AG09309 (cell line): ENCODE measurements at places on chromosomes 16 and 17.

DNA sequence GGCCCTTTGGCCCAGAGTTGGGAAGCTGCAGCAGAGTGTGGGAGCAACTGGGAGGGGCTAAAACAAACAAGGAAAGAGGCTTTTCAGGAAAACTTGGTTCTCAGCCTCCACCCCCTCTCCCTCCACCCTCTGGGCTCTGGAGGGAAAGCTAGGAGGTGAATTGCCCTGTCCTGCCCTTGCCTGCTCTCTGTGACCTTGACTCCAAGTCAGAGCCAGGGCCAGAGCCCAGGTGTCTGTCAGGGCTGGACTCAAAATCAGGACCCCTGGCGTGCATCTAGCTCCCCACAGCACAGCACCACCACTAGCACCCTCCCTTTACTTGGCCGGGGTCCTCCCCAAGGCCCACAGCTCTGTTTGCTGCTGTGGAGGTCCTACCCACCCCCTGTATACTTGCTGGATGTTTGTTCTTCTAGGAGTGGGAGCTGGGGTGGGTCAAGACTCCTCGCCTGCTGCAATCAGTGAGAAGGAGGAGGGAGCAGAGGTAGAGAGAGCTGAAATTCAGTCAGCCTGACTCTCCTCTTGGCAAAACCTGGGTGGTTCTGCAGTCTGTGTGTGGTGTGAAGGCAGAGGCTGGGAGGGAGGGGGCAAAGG, 2.8 kb upstream of the NR1D1 start:
- DNase-seq = no peak

DNA sequence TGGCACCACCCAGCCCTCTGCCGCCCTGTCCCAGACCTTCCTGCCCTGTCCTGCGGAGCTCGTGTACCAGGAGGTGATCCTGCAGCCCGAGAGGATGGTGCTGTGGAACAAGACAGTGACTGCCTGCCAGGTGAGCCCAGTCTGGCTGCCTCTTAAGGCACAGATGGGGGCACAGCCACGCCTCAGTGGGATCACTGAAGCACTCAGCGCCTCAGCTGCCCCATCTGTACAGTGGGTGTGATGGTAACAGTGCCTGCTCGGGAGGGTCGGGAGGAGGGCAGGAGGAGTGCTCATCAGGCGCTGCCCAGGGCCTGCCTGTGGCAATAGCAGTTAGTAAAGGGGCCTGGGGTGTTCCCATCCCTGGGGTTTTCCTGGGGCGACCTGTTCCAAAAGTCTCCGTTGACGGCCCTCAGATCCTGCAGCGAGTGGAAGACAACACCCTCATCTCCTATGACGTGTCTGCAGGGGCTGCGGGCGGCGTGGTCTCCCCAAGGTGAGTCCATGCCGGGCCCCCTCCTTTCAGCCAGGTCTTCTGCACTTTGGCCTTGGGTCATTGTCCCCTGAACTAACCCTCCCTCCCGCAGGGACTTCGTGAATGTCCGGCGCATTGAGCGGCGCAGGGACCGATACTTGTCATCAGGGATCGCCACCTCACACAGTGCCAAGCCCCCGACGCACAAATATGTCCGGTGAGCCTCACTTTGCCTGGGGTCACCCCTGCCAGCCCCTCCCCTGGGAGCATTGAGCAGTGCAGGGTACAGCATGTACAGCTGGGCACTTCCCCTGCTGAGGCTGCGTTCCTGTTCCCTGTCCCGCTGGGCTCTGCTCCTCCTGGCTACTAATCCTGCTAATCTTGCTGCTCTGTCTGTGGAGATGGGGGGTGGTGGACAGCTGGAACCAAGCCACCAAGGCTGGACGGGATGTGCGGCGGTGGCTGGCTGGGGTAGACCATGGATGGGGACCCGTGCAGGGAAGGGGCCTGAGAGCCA, 4.5 kb upstream of the TCAP start:
- DNase-seq = no peak

DNA sequence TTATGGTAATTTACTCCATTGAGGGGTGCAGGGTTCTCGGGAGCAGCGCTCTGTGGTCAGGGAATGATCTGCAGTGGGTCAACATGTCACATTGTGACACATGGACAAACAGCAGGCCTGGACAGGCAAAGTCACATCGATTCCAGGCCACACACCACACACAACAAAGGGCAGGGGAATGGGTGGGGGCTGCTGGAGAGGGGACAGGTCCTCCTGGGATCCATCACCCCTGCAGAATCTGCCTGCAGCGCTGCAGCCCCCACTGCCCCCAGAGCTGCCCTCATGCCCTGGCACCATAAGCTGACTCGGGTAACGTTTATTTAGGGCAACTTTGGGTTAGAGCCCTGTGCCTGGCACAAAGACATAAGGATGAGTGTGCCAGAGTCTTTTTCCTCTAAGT, 9.1 kb downstream of the PEMT start:
- DNase-seq = no peak

DNA sequence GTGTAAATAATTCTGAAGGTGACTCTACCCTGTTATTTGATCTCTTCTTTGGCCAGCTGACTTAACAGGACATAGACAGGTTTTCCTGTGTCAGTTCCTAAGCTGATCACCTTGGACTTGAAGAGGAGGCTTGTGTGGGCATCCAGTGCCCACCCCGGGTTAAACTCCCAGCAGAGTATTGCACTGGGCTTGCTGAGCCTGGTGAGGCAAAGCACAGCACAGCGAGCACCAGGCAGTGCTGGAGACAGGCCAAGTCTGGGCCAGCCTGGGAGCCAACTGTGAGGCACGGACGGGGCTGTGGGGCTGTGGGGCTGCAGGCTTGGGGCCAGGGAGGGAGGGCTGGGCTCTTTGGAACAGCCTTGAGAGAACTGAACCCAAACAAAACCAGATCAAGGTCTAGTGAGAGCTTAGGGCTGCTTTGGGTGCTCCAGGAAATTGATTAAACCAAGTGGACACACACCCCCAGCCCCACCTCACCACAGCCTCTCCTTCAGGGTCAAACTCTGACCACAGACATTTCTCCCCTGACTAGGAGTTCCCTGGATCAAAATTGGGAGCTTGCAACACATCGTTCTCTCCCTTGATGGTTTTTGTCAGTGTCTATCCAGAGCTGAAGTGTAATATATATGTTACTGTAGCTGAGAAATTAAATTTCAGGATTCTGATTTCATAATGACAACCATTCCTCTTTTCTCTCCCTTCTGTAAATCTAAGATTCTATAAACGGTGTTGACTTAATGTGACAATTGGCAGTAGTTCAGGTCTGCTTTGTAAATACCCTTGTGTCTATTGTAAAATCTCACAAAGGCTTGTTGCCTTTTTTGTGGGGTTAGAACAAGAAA, 5.1 kb downstream of the STH start:
- no peak for DNase-seq

DNA sequence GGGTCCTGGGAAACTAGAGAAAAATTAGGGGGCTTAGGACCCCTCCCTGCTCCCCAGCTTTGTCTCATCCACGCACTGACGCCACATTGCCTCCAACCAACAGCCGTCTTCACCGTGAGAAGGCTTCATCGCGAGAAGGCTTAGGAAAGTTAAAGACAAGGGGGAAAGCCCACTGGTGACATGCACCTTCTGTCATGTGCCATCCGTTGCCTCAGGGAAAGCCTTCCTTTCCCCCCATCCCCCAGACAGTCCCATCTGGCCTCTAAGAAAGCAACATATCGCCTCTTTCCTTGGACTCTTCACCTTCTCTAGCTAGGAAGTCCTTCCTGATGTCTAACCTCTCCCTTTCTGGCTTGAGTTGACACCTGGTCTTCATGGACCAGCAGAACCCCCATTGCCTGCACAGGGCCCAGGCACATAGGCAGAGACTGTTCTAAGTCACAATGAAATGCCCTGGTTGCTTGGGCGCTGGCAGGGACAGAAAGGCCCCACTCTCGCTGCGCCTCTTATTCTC, 2.1 kb downstream of the FOXN1 start:
- DNase-seq = no peak

DNA sequence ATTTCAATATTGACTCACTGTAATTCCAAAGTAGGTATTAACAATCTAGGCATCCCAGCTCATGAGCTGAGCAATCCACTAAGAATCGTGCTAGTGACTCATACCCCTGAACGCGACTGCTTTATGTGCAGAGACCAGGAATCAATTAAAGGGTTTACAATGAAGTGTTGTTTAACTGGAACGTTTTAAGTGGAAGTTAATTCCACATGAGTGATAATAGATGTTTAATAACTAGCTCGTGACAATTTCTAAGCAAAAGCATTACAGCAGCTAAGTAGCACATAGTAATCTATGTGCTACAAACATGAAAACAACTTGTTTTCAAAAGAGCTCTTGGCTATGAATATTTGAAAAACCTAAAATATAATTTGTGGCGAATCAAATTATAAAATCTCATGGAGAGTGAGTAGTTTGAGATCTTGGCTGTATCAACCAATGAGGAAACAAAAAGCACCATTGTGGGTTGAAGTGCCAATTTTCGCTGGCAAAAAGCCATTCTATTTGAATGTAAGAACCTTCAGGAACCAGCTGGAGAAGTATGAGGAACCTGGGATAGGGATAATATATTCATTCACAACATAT, 9.4 kb downstream of the GJC1 start:
- DNase-seq = peak; percentile 62

DNA sequence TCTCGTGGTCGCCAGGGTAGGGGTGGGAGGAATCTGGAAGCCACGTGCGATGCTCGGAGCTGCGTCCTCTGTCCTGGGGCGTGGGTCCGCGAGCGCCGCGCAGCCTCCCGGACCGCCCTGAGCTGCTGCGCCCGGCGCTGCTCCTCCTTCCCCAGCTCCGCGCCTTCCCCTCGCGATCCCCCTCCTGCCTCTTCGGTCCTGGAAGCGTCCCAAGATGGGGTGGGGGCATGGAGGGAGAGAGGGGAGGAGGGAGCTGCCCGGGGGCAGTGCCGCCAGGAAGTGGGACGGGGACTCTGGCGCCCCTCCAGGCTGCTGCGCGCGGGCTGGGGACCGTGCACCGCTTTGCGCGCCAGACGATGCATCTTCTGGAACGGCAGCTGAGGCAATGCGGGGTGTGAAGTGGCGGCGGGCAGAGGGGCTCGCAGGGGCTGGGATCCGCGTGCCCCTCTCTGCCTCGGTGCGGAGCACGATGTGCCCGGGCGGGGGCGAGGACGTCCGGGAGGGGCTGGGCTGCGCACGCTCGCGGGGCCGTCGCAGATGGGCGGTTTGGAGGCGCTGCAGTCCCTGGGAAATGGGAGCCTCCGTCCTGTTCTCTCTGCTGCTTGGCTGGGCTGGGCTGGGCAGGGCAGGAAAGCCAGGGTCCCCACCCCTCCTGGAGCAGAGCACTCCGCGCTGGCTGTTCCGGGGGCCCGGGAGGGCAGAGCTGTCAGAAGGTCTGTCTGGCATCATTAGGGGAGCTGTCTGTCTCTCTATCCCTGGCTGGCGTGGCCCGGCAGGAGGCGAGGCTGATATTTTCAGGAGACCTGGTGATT, 388.0 kb downstream of the SEC14L1 start:
- no peak for DNase-seq

- DNase-seq = no peak
Measured at GRCh38 chr16:73915935-73916334, 380.7 kb upstream of the PSMD7 start.

- peak; percentile 95 for DNase-seq
Measured at GRCh38 chr16:64440421-64440831, 681.4 kb downstream of the CDH11 start.

- DNase-seq = no peak
Measured at GRCh38 chr16:89349947-89350633, 132.6 kb downstream of the ZNF778 start.

DNA sequence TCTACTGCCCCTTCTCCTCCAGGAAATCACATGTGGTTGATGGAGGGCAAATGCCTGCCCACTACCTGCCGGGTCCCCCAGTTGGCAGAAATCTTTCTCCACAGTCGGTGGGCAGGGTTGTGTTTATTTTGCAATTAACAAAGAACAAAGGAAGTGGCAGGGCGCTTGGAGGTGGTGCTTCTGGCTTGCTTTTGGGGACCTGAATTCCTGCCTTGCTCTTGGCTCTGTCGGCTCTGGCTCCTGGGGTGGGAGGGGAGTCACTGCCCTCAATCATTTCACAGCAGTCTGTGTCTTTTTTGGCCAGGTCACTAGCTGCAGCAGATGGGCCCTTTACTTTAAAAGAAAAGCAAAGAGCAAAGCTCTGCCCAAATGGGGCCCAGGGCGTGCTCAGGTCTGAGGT, 69.2 kb downstream of the C16orf78 start:
- DNase-seq = no peak

DNA sequence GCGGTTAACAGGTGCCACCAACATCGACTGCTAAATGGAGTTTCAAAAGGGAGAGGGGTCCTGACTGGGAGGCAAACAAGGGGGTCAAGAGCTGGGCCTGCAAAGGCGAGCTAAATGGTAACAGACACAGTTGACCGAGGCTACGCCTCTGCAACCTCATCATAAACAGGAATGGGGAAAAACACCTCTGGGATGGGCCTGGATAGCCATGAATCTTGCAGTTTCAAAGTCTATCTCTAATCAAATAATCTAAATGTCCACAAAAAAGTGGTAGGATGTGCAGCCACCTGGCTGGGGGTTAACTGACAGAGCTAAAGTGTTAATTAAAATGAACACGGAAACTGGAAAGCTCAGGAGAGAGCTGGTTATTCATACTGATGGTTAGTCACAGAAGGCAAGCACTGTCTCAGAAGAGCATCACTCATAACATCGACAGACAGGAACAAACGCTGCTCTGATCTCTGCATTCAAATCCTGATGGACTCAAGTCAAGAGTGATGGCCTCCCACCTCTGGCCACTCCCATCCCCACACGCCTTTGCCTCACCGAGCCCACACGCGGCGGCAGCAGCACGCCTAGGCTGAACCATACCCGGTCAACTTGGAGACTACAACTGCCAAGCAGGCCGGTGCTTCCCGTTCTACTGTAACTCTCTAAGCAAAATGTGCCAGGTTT, 56.3 kb downstream of the CREBBP start:
- DNase-seq = no peak

DNA sequence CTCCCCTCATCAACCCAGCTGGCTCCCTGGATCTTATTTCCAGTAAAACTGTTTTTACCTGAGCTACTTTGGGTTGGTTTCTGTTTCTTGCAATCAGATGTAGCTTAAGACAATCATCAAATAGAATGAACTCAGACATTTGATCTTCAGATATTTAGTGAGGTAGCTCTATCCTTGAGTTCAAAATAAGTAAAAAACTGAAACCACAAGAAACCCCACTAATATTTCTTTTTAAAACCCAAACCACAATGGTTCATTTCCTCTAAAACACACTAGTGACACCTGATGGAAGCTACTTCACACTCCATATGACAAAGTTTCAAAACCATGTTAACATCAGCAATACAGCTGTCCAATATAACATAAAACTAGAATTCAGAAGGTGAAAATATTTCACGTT, 37.8 kb downstream of the CACNG1 start:
- DNase-seq = no peak

DNA sequence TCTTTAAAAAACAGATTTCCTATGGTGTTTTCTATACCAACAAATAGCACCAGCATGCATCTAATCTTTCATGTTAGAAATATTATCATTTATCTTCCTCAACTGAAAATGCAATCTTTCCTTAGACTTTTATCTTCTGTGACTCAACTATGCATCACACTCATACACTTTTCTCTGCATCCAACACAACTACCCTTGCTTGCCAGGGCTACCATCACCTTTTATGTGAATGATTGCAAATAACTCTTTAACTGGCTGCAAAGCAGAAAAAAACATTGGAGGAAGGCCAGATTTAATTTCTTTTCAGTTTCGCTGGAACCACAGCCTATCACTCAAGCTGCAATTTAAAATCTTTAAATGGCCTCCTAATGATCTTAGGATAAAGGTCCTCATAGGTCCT, 212.9 kb downstream of the CDH8 start:
- DNase-seq = no peak
